ENCODE measurements at places on chromosomes 12 and 14.

- no peak for DNase-seq
Observed at GRCh38 chr14:90632451-90632850, 183.8 kb downstream of the TTC7B start.

- no peak for DNase-seq
Observed at GRCh38 chr14:68379510-68380328, 413.1 kb downstream of the ZFP36L1 start.

- peak; percentile 71 for DNase-seq
Observed at GRCh38 chr14:95483309-95484165, 32.9 kb downstream of the SYNE3 start.

DNA sequence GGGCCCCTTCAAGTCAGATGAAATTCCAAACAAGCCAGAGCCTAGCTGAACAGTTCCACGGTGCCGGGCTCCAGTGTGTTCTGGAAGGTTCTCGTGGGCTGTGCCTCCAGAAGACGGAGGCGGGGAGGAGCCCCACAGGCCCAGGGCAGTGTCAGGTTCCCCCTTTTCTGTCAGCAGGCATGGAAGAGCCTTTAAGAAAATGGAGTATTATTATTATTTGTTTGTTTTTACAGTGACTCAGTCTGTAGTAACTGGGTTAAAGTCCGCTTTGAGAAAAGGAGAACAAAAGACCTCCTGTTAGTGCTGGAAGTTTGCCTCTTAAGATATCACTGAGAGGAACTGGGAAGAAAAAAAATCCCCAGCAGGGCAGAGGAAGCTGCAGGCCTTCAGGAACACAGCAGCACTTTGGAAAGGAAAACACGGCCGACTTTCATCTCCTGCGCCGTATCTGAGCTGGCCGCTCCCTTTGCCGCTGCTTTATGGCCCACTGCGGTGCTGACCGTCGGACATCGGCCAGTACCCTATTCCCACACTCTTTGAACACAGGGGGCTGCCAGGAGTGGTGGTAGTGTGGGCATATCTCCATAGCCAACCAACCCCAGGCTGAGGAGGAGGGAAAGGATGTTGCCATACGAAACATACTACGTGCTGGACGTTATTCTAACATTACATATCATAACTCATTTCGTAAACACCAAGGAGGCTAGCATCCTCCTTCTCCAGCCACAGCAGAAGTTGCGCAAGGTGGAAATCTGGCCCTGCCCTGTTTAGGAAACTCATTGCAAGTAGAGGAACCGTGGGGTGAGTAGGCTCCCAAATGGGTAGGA lies 194.0 kb downstream of the ZFP36L1 start:
- peak; percentile 97 for DNase-seq

GRCh38 chr12:56604355-56604754 lies 25.8 kb downstream of the BAZ2A start:
- no peak for DNase-seq

DNA sequence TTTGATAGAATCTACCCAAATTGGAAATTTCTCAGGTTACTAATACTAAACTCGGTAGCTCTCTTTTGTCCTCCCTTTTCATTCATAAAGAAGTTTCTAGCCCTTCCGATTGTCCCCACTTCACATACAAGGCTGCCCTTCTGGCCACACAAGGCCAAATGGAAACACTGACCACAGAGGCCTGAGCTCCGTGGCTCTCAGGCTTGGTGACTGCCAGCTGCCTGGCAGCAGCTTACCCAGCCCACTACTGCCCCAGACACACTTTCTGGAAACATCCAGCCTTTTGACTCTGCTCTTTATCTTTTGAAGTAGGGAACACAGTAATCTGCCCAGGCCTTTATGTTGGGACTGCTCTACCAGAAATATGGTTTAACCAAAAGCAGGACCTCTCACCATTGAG lies 167.2 kb downstream of the GCH1 start:
- no peak for DNase-seq

DNA sequence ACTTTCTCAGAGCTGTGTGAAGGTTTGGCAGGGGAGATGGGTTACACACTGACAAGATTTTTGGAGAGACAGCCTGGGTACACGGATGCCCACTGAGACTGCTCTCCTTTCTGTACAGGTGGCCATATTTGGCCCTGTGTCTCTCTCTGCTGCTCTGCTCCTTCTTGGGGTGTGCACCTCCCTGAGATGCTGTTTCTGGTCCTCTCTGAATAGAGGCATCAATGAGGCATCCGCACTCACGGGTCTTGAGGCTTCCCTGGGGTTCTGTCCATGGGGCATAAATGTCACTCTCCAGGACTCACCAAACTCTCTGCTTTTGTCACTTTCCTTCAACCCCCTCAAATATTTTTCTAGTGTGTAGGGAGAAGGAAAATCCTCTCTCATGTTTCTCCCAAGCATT lies 77.5 kb downstream of the TTC8 start:
- no peak for DNase-seq

DNA sequence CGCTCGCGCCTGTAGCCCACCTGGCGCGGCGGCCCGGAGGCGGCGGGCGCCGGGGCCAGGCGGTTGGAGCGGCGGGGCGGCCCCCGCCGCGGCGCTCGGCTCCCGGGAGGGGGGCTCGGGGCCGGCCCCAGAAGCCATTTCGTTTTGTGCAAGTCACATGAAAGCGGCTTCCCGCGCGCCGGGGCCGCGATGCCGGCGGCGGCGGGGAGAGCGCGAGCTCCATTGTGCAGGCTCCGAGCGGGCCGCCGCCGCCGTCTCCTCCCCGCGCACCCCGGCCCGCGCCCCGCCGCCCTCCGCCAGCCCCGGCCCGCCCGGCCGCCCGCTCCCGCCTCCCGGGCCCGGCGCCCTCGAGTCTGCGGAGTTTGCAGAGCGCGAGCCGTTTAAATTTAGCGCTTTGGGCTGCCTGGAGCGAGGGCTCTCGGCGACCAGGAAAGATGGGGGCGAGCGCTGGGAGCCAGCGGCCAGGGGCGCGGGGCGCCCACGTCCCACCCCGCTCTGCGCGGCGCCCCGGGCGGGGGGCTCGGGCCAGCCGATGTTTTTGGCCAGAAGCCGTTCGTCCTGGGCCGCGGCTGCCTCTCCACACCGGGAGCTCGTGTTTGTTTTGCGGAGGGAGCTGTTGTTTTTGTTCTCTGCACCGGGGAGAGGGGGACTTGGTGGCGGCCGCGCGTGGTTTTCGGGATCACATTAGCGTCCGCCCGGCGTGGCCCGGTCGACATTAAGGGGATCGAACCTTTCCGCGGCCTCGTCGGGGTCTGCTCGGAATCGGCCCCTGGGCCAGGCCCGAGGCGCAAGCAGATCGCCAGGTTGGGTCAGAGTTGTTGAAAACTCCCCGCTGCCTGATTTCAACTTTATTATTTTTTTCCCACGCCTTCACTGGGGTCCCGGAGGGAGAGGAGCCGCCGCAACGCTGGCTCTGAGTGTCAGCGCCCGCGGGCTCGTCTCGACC lies 982 bp downstream of the BCL7A start:
- DNase-seq = no peak

DNA sequence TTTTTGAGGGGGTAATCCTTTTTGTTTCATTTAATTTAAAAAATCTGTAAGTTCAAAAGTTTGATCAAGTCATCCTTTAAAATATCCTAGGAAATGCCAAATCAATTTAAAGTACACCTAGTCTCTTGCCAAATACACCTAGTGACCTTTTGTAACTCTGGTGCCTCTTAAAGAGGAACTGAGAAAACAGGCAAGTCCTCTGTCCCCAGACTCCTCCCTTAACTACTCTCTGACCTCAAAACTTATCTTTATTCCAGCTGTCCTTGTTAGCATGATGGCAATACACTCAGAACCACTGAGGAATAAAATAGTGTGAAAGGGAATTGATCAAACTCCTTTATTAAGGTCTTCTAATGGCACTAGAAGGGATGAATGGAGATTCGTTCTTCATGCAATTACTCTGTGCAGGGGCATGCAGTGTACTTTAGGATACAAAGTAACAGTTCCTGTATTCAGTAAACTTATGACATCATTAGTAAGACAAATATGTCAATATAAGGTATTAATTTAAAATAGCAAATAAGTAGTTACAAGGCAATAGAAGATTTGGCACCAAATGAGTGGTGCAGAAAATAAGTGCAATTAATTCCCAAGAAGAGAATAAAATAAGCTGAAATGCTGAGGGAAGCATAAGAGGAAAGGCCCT lies 3.3 kb downstream of the FAR2 start:
- DNase-seq = peak; percentile 59

GRCh38 chr12:28955931-28956330 lies 193.1 kb upstream of the FAR2 start:
- DNase-seq = no peak

GRCh38 chr14:58944968-58945356 lies 243.5 kb upstream of the DAAM1 start:
- DNase-seq = no peak

GRCh38 chr12:51524386-51524901 lies 66.6 kb upstream of the SCN8A start:
- DNase-seq = no peak

GRCh38 chr12:54870617-54871016 lies 16.3 kb downstream of the MUCL1 start:
- DNase-seq = no peak

DNA sequence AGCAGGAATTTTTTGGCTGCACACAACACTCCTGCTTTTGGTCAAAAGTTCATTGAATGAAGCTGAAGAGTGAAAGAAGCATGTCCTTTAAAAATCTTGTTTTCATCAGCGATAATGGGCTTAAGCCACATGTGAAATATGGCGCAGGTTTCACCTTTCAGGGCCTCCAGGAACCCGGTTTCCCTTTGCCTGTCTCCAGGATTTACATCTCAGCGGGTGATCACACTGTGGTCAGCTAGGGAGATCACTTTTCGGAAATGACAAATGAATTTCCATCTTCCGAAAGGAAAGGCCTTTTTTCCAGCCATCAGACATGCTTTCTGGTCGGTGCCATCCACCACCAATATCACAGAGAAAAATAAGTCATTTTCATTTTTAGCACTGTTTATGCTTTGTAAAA lies 727.1 kb upstream of the TBX3 start:
- DNase-seq = no peak

DNA sequence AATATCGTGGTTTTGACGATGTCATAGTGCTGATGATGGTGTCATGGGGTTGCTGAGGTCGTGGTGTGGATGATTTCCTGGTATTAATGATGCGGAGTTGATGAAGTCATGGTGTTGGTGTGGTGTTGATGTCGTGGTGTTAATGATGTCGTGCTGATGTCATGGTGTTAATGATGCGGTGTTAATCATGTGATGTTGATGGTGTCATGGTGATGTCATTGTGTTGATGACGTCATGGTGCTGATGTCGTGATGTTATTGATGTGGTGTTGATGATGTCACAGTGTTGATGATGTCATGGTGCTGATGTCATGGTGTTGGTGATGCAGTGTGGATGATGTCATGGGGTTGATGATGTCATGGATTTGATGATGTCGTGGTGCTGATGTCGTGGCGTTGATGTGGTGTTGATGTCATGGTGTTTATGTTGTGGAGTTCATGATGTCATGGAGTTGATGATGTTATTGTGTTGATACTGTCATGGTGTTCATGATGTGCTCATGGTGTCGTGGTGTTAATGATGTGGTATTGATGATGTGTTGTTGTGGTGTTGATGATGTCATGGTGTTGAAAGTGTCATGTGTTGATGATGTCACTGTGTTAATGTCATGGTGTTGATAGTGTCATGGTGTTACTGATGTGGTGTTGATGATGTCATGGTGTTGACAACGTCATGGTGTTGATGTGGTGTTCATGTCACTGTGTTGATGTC lies 48.5 kb upstream of the RIMBP2 start:
- DNase-seq = peak; percentile 23

DNA sequence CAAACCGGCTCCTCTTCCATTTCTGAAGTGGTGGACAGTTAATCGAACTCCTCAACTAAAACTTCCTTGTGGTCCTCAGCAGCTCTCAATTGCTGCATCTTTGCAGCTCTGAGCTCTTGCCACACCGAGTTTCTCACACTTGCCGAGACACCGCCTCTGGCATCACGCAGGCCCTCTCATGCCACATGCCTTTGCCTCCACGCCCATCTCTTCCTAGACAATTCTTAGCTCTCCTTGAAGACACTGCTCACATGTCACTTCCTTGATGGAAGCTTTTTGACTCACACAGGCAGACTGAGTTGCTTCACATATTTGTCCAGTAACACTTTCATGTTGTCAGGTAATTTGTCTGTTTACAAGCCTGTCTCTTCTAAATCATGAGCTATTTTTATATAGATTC lies 29.2 kb downstream of the KCNA1 start:
- DNase-seq = no peak

DNA sequence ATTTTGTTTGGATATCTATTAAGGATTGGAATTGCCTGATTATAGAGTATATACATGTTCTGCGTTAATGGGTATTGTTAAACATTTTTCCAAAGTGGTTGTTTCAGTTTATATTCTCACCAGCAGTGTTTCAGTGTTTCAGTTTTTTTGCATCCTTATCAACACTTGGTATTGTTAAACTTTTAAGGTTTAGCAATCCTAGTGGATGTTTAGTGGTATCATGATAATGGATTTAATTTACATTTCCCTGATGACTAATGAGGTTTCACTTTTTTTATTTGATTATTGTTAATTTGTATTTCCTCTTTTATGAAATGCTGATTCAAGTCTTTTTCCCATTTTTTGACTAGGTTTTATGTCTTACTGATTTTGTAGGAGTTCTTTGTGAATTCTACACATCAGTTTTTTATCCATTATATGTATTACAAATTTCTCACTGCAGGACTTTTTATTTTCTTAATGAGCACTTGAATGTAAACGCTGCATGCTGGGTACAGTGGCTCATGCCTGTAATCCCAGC lies 23.7 kb downstream of the YLPM1 start:
- DNase-seq = peak; percentile 7

DNA sequence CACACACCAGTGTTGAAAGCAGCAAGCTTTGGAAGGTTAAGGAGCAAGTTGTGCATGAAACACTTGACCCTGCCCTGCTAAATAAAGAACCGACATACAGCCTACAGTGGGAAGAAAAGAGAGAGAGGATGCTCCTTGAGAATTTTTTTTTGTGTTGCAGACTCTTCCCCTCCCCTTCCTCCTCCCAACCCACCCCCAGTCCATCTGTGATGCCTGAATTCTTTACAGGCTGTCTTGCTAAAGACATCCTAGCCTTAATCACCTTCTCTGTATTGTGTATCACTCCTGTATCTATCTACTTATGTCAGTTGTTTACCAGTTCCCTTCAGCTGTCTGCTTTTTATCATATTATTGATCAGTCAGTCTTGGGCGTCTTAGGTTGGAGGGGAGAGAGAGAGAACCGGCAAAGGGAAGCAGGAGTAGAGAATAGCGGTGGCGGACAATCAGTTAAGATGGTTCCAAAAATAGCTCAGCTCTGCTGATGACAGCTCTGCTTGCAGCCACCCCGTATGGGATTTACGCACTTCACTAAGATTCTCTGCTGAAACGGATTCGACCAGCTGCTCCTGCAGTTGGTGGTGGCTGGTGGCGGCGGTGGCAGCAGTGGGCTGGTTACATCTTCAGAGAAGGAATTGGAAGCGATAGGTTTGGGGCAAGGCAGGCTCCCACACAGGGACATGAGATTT lies 664.7 kb downstream of the NRXN3 start:
- DNase-seq = no peak

Data from inflammatory macrophage treated with lipopolysaccharide for 4 hours (primary cell).